Endothelial cell of coronary artery (primary cell): ENCODE measurements at places on chromosomes 7 and 10. TPM values are rescaled to one million over a fixed set of nuclear protein-coding genes. Genes with fewer than 3 reads are reported as not detected.

The CYP2C9 gene
- total RNA-seq: not detected in 2 replicates

The OR13A1 gene
- not detected in 2 replicates for total RNA-seq

The PCDH15 gene
- under 0.01 TPM in 1 of 2 replicates, not detected in the other for total RNA-seq

The MRPL43 gene
- 40.0 and 50.7 TPM in 2 replicates for total RNA-seq

The UPK3B gene
- total RNA-seq: 0.27 TPM in 1 of 2 replicates, not detected in the other

The LAMB1 gene
- 699 and 969 TPM in 2 replicates for total RNA-seq

The ATOH7 gene
- total RNA-seq: not detected in 2 replicates

The MORN4 gene
- total RNA-seq: 3.1 TPM in 2 replicates

The TMEM229A gene
- total RNA-seq: not detected in 2 replicates

The DBF4 gene
- 10.3 and 15.7 TPM in 2 replicates for total RNA-seq

The DOCK1 gene
- 94.9 and 108 TPM in 2 replicates for total RNA-seq

The MKX gene
- 0.09 TPM in 1 of 2 replicates, not detected in the other for total RNA-seq

The HOXA1 gene
- 0.38 and 0.54 TPM in 2 replicates for total RNA-seq

The TAF6 gene
- 22.1 and 25.5 TPM in 2 replicates for total RNA-seq

The CYP3A7 gene
- total RNA-seq: not detected in 2 replicates

The C7orf33 gene
- total RNA-seq: not detected in 2 replicates

The HABP2 gene
- not detected in 2 replicates for total RNA-seq

The ASZ1 gene
- total RNA-seq: not detected in 2 replicates

The GSTO1 gene
- 173 and 245 TPM in 2 replicates for total RNA-seq

The CDC123 gene
- total RNA-seq: 161 and 212 TPM in 2 replicates

The PLAC9 gene
- total RNA-seq: 3.3 and 3.9 TPM in 2 replicates

The GLI3 gene
- total RNA-seq: 2.5 and 3.5 TPM in 2 replicates

The ADAM8 gene
- total RNA-seq: 0.18 and 0.75 TPM in 2 replicates

The VOPP1 gene
- total RNA-seq: 109 and 126 TPM in 2 replicates

The ZPBP gene
- not detected in 2 replicates for total RNA-seq

The OR2F1 gene
- not detected in 2 replicates for total RNA-seq

The CCDC136 gene
- 2.3 and 3.6 TPM in 2 replicates for total RNA-seq

The GRID2IP gene
- under 0.01 TPM in 1 of 2 replicates, not detected in the other for total RNA-seq

The SUN3 gene
- not detected in 2 replicates for total RNA-seq

The CTBP2 gene
- 87.1 and 120 TPM in 2 replicates for total RNA-seq

The GRK5 gene
- 43.9 and 48.8 TPM in 2 replicates for total RNA-seq

The ZNF655 gene
- total RNA-seq: 9.3 and 26.9 TPM in 2 replicates

The LRRC18 gene
- total RNA-seq: not detected in 2 replicates

The CHST15 gene
- 22.0 and 33.4 TPM in 2 replicates for total RNA-seq

The CDHR1 gene
- total RNA-seq: not detected in 2 replicates

The EVX1 gene
- total RNA-seq: not detected in 2 replicates

The ANK3 gene
- total RNA-seq: 2.6 and 6.1 TPM in 2 replicates

The FKBP6 gene
- total RNA-seq: not detected in 2 replicates

The NKX1-2 gene
- not detected in 2 replicates for total RNA-seq

The CPN1 gene
- not detected in 2 replicates for total RNA-seq

The VWA2 gene
- total RNA-seq: not detected in 2 replicates

The SVOPL gene
- not detected in 2 replicates for total RNA-seq

The AKR1C8 gene
- not detected in 2 replicates for total RNA-seq

The ADGRA1 gene
- total RNA-seq: not detected in 2 replicates

The SSC4D gene
- 0.36 and 0.47 TPM in 2 replicates for total RNA-seq

The TFEC gene
- 1.0 and 7.8 TPM in 2 replicates for total RNA-seq

The PRPS1L1 gene
- not detected in 2 replicates for total RNA-seq

The CFAP46 gene
- total RNA-seq: 1.1 and 2.3 TPM in 2 replicates

The CLDN3 gene
- 0.09 TPM in 2 replicates for total RNA-seq

The PON1 gene
- not detected in 2 replicates for total RNA-seq

The HOXA11 gene
- total RNA-seq: 0.09 and 0.47 TPM in 2 replicates

The GNG11 gene
- total RNA-seq: 104 and 146 TPM in 2 replicates

The DNAJC1 gene
- 29.5 and 41.6 TPM in 2 replicates for total RNA-seq

The FAM25A gene
- total RNA-seq: not detected in 2 replicates

The KCNH2 gene
- total RNA-seq: under 0.01 TPM in 1 of 2 replicates, not detected in the other

The NEUROG3 gene
- total RNA-seq: not detected in 2 replicates

The SMNDC1 gene
- 7.0 and 8.0 TPM in 2 replicates for total RNA-seq

The ATG9B gene
- 0.09 and 0.19 TPM in 2 replicates for total RNA-seq

The DRGX gene
- not detected in 2 replicates for total RNA-seq
